GM12865 (cell line): ENCODE measurements at places on chromosomes 7 and 10.

- no peak for DNase-seq
These were observed 18.4 kb upstream of the LOXL4 start for GRCh38 chr10:98286419-98286818.

GRCh38 chr7:154748089-154748786 is 254.7 kb downstream of the PAXIP1 start:
- no peak for DNase-seq

- no peak for DNase-seq
These were observed 2.3 kb upstream of the PAPSS2 start for GRCh38 chr10:87657371-87657770.

DNA sequence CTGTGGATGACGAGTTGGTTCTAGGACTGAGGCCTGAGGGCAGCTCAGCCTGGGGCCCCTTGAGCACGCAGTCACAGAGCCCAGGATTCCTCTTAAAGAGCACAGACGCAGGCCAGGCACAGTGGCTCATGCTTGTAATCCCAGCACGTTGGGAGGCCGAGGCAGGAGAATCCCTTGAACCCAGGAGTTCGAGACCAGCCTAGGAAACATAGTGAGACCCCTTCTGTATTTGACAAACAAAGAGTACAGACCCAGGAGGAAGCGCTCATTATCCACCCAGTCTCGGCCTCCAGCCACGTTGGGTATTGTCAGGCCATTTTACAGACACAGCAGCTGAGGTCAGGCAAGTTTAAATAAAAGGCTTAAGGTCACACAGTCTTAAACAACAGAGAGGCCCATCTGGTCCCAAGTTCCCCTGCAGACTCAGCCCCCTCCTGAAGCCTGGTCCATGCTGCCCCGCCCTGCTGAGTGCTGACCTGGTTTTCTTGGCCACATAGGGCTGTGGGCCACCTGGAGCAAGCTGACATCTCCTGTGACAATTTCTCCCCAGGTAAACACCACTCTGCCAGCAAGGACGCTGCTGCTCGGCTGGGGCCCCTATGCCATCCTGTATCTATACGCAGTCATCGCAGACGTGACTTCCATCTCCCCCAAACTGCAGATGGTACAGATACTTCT is 12.6 kb downstream of the RGR start:
- no peak for DNase-seq

GRCh38 chr7:2180081-2180480 is 52.7 kb downstream of the MAD1L1 start:
- no peak for DNase-seq

DNA sequence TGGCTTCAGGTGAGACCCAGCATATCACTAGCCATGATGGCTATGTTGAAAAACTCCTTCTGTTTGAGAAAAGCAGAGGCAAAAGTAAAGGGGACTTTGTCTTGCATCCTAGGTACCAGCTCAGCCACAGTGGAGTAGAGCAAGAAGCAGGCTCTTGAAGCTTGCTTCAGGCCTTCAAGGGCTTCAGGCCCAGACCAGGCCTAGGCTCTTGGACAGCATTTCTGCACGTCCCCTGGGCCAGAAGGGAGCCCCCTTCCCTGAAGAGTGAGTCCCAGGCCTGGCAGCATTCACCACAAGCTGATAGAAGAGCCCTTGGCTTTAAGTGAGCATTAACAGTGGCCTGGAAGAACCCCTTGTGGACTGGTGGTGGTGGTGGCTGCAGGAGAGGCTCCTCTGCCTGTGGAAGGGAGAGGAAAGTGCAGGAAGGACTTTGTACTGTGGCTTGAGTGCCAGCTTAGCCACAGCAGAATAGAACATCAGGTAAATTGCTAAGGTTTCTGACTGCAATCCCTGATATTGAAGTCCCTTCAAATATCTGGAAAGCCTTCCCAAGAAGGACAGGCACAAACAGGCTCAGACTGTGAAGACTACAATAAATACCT is 28.1 kb upstream of the FAM171A1 start:
- no peak for DNase-seq

DNA sequence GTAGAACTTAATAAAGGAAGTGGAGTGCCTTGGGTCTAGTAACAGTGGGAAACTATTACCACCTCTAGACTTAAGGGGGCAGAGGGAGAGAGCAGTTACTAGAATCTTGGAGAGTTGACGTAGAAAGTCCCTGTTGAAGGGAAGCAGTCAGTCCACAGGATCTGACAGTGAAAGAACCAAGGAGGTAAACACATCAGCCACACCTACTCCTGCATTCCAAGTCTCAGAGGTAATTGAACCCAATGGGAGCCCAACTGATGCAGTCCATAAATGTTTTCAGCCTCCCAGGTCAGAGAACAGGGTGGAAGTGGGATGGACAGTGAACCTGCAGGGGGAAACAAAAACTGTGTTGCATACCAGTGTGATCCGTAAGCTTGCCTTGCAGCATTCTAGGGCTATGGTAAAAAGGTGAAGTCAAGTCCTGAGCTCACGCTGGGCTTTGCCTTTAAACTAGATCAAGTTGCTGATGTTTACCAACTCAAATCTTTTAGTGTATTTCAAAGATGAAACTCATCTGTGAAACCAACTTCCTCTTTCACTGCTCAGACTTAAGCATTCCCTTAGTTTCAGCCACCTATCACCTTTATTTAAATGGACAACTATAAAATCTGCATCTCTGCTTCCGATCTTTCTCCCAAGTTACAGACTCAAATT is 57.2 kb downstream of the SLC16A12 start:
- DNase-seq: peak; percentile 4

DNA sequence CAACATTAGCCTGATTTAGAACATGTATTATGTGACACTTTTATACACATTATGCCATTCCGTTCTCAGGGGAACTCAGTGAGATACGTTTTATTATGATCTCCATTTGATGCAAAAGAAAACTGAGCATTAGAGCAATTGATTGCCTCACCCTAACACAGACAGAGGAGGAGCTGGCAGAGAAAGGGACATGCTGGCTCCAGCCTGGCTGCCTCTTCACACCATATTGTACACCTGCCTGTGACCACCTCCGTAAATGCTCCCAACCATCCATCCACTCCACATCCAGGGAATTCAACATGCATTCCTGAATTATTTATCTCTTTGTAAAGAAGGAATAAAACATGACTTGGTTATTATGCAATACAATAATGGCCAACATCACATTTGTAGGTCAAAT is 195.0 kb upstream of the STK17A start:
- no peak for DNase-seq

GRCh38 chr7:78924581-78924980 is 528.9 kb downstream of the MAGI2 start:
- peak; percentile 1 for DNase-seq

- DNase-seq: no peak
These were observed 557.1 kb downstream of the PTPRN2 start for GRCh38 chr7:158030566-158030965.

DNA sequence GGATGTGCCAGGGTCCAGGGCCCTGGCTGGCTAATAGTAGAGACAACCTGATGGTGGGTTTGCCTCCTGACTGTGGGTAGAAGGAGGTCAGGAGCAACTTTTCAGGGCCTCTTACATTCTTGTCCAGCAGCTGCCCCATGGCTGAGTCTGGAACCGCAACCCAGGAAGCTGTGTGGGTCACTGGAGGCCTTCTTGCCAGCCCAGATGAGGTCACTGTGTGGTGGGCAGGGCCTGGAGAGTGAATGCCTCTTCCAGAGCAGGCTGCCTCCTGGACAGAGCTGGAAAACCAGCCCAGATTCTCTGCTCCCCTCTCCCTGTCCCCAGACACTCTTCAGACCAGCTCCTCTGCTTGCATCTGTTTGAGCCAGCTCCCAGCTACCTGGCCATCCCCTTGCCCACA is 43.5 kb upstream of the LEP start:
- no peak for DNase-seq

DNA sequence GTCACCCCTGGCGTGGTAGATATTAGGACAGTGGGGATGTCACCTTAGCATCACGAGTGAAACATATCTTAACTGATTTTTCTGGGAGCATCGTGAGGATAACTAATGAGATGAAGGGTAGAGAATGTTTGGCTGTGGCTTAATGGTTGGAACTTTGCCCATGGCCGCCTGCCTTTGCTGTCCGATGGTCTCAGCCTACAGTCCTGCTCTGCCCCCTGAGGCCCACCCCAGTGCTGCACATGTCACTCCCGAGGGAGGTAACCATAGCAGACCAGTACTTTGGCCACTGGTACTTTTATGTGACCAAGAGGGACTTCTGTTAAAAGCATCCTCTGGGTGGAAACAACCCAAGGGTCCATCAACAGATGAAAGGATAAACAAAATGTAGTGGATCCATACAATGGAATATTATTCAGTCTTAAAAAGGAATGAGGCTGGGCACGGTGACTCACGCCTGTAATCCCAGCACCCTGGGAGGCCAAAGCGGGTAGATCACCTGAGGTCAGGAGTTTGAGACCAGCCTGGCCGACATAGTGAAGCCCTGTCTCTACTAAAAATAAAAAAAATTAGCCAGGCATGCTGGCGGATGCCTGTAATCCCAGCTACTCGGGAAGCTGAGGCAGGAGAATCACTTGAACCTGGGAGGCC is 58.4 kb downstream of the TACR2 start:
- DNase-seq: no peak

- no peak for DNase-seq
These were observed 1.8 kb upstream of the SRGN start for GRCh38 chr10:69086001-69086509.

- no peak for DNase-seq
These were observed 42.2 kb upstream of the CAMK2B start for GRCh38 chr7:44367475-44368043.
